ENCODE measurements at places on chromosomes 13 and 19.

DNA sequence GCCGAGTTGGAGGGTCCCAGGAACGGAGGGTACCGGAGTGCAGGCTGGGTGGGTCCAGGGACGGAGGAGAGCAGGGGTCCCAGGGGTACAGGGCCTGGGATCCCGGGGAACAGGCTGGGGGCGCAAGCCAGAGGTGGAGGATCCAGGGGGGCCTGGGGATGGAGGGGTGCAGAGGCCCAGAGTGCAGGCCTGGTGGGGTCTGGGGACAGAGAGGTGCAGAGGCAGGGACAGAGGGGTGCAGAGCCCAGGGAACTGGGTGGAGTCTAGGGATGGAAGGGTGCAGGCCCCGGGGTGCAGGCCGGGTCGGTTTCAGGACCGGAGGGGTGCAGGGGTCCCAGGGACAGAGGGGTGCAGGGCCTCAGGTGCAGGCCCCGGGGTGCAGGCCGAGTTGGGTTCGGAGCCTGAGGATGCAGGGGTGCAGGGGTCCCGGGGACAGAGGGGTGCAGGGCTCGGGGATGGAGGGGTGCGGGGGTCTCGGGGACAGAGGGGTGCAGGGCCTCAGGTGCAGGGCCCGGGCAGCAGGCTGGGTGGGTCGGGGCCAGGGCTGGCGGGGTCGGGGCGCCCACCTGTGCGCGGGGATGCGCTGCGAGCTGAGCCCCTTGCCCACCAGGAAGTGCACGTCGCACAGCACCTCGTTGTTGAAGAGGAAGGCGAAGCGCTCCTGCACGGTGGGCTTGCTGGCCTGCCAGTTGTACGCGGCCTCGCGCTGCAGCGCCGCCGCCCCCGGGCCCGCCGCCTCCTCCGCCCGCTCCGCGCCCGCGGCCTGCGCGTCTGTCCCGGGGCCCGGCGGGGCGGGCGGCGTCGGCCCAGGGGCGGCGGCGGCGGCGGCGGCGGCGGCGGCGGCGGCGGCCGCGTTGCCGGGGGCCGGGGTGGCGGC lies 545 bp downstream of the BTBD2 start:
- DNase-seq = peak; percentile 57

DNA sequence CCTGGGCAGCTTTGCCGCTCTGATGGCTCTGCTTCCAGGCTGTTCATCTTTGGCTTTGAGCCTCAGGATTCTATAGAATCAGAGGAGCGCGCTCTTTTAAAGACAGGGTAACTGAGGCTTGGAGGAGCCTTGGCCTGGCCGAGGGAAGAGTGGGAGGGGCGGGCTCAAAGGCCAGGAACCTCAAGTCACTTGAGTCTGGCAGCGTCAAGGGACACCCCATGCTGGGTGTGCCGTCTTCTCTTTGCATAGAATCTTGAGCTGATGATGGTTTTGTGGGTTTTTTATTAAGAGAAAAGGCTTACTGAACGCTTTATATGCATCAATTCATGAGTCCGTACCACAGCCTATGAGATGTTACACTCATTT lies 1.1 kb downstream of the PGLS start:
- no peak for DNase-seq

DNA sequence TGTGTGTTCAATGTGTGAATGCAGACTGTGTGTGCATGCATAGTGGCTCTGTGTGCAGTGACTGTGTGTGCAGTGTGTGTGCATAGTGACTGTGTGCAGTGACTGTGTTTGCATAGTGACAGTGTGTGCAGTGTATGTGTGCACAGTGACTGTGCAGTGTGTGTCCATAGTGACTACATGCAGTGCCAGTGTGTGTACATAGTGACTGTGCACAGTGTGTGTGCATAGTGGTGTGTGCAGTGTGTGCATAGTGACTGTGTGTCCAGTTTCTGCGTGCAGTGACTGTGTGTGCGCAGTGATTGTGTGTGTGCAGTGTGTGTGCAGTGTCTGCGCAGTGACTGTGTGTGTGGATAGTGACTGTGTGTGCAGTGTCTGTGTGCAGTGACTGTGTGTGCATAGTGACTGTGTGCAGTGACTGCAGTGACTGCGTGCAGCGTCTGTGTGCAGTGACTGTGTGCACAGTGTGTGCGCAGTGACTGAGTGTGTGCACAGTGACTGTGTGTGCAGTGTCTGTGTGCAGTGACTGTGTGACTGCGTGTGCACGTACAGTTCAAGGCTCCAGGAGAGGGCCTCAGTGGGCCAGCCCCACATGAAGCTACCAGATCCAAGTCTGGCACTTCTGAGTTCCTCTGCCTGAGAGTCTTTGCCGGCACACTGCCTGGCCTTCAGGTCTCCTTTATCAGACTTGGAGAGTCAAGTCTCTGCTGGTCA lies 90.3 kb downstream of the IER2 start:
- DNase-seq = no peak

- DNase-seq = no peak
Observed at GRCh38 chr13:36258831-36259230, 38.8 kb downstream of the CCDC169 start.

DNA sequence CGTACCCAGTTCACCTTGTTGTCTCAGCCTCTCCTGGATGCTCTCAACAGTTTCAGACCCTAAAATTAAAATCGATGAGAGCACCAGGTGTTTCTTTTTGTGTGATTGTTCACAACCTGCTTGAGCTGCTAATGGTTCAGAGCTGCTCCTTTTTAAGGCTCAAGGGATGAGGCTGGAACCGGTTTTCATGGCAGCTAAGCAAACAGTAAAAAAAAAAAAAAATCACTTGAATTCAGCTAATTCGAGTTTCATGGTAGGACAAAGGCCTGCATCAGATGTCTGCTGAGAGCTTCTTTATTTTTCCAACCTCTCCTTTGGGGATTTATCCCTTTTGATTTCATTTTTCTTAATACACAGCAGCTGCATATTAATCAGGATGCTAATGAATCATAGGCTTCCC lies 6.5 kb downstream of the SYCE2 start:
- DNase-seq = no peak

DNA sequence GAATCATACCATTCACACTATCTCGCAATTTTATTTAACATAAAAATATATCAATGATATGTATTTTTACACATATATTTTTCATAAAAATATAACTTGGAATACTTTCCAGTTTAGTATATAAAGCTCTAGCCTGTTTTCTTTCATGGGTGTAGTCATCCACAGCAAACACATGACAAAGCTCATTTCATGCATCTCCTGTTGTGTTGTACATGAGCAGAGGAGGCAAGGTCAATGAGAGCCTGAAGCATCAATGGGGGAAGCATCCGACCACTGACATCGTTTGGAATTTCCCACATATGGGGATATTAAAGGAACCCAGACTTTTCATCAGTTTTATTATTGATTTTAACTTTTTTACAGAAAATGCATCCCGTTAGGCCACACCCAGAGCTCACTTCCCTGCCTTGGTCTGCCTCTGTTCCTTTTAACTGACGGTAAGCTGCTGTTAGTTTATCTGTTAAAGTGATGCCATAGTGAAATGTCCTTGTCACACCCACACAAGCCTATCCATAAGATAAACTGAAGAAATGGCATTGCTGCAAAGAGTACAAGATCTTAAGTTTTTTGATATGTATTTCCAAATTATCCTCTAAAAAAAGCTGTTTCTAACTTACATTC lies 44.0 kb downstream of the MIPEP start:
- no peak for DNase-seq

GRCh38 chr13:74134777-74135325 lies 647 bp upstream of the KLF12 start:
- DNase-seq = peak; percentile 70

DNA sequence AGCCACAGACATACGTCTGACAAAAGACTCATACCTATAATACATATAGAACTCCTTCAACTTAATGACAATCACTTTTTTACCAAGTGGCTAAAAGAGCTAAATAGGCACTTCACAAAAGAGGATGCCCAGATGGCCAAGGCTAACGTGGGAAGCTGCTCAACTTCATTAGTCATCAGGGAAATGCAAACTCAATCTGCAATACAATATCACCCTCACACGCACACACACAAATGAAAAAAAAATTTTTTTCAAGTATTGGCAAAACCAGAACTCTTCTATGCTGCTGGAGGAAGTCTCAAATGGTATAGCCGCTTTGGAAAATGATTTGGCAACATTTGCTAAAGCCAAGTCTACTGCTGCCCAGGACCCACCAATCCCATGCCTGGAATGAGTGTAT lies 14.6 kb upstream of the DNMT1 start:
- no peak for DNase-seq

GRCh38 chr13:25266706-25267105 lies 20.6 kb downstream of the MTMR6 start:
- no peak for DNase-seq

GRCh38 chr13:34931572-34931971 lies 10.5 kb upstream of the NBEA start:
- DNase-seq = no peak

DNA sequence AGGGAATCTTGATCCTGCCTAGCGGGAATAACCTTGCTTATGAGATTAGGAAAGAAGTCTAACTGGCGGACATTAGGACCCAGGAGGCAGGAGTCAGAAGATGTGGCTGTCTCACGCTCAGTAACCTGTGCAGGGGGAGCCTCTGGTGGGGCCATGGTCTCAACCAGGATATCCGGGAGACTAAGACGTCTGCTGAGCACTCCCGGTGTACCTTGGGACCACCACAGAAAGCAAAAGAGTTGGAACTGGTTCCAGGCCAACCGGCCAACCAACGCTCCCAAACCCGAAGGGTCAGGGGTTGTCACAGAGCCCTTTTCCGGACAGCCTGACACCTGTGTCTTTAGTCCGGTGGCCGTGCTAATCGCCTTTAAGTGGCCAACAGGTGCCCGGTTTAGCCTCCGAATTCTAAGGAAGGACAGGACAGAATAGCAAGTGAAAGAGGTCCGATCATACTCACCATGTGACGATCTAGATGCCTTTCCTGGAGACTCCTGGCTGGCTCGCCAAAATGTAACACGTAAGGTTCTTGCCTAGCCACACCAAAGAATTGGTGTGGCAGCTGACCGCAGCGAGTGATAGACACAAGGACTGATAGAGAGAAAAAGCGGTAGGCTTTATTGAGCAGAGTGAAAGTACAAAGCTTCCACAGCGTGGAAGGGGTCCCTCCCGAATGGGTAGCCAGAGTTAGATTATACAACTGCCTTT lies 103.9 kb upstream of the DIAPH3 start:
- no peak for DNase-seq

- no peak for DNase-seq
Observed at GRCh38 chr19:33377586-33378475, 4.3 kb downstream of the CEBPG start.

DNA sequence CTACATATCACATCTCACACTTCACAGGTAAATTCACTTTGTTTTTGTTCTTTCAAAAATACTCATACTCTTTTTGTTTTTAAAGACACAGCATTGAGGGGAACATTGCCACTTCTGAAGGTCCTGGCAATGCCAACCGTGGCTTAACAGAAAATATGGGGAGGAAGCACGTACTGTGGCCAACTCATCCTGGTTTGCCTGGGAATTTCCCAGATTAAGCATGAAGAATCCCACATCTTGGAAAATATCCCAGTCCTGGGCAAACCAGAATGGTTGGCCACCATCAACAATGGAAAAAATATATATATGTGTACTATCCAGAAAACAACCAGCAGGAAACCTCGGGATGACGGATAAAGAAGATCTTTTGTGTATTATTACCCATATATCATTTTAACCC lies 1032.2 kb upstream of the SLC10A2 start:
- DNase-seq = no peak

- DNase-seq = no peak
Observed at GRCh38 chr13:79571147-79571546, 90.2 kb downstream of the NDFIP2 start.

DNA sequence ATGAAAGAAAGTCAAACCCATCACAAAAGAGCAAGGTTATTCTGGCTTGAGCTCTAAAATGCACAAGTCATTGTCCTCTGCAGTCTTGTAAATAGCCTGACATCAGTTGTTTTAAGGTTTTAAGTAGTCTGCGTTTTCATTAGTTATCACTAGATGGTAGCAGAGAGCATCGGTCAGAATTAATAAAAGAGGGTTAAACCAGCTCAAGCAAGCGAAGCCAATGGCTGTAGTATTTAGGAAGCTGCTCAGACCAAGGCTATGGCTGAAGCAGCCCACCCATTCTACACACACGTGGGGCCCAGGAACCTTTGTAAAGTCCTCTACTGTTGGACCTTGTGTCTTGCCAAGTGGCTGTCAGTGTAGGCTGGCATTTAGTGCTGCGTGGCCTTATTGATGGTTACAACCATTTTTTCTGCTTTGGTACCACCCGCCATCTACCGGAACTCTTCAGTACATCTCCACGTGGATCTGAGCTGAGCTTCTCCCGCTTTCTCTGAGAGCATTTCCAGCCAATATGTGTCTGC lies 13.3 kb upstream of the ZNF57 start:
- DNase-seq = no peak

DNA sequence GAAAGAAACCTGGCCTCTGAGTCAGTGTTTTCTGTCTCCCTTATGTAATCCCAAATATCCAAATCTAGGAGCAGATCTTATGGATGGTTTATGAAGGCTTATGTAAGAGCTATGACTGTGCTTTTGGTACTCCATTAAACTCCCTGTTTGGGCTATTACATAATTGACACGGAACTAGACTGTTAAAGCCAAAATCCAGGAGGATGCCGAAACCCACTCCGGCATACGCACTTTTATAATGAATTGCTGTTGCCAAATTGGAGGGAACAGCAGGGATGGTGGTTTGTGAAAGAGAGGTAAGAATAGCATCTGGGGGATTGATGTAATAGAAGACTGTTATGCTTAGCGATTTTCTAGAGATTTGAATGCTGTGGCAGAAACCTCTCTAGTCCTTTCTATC lies 2.0 kb downstream of the MTUS2 start:
- no peak for DNase-seq

DNA sequence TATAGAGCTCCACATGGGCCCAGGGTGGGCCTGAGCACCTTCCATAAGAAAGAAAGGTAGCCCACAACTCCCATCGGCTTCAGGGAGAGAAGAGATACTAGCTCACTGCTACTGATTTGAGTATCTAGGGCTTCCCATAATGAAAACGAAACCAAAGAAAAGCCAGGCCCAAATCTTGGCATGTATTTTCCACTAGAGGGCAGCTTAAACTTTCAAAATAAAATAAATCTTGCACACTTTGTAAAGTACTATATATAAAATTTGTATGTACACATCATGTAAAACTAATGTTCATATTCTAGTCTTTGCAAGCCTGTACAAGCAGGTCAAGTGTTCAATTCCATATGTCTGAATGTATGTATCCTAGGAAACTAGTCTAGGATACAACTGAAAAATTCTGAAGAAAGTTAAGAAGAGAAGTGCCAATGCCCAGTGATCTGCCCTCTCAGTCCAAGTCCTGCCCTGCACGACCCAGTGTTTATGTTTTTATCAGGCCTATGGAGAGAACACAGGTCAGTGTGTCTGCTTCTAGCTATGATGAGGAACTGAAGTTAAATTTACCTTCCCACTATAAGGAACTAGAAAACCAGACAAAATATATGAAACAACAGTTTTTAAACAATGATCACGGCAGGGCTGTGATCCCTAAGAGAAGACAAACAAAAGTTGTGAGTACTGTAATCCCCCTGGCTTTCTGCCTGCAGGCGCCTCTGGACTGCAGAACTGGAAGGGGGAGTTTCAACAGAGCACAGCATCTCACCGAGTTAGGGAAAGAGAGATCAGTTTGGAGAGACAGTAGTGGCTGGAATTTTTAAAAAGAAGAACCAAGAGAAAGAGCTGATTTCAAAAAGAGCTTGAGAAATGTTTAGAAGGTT lies 475.7 kb downstream of the UQCRFS1 start:
- DNase-seq = no peak

Measured in T-helper 2 cell (primary cell).